Muscle of back (tissue), 13 donors: ENCODE measurements at places on chromosomes 13 and 19. TPM values are rescaled to one million over a fixed set of nuclear protein-coding genes. Genes with fewer than 3 reads are reported as not detected.
A peak's percentile ranks its signal among the peaks of the same experiment; 100 is the strongest.

PRR22 gene
- 1.3 TPM for polyA plus RNA-seq

- peak; percentile 12 for DNase-seq
Observed at GRCh38 chr13:85243831-85244230, 555.4 kb downstream of the SLITRK6 start.

DNA sequence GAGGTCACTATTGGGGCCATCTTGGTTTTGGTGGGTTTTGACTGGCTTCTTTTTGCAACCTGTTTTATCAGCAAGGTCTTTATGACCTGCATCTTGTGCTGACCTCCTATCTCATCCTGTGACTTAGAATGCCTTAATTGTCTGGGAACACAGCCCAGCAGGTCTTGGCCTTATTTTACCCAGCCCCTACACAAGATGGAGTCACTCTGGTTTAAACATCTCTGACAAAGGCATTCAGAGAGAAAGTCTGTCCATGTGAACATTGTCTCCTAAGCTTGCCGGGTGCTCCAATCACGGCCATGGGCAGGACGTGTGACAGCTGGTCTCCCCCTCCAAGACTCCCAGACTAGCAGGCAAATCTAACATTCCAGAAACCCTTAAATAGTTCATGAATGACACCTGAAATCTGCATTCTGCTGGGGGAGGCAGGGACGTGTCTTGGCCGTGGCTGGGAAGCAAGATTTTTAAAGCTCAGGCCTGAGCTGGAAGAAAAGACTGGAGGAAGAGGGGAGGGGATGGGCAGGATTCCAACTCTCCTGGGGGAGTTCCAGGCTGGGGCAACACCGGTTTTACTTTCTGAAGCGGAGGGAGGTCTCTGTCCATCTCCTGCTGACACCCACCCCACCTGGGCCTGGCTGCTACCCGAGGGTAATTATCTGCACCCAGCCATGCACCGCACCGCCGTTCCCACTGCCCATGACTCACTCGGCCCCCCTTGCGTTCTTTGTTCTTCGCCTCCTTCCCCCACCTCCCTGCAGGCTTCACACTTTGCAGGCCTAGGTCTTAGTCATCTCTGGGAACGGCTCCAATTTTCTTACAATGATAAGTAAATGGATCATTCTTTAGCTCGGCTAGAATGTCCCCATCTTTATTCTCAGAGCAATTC, 11.6 kb upstream of the OR1M1 start:
- peak; percentile 86 for DNase-seq

- DNase-seq = no peak
Observed at GRCh38 chr13:26548205-26548765, 9.2 kb upstream of the WASF3 start.

NMRK2 gene
- 207 TPM for polyA plus RNA-seq

DNA sequence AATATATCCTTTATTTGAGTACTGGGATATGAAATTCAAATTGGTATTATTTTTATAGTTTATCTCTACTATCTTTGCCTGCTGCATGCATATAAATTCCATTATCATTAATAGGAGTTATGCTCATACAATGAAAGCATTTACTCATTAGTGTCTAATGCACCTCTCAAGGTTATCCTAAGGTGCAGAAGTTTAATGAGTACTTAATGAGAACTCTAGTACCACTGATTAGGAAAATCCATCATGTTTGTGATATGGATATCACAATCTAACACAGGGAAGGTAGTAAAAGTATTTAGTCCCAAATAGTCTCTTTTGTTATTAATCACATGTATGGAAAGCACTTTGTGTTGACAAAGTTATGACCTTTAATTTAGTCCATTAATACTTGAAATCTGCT, 77.2 kb upstream of the SLC10A2 start:
- no peak for DNase-seq

DNA sequence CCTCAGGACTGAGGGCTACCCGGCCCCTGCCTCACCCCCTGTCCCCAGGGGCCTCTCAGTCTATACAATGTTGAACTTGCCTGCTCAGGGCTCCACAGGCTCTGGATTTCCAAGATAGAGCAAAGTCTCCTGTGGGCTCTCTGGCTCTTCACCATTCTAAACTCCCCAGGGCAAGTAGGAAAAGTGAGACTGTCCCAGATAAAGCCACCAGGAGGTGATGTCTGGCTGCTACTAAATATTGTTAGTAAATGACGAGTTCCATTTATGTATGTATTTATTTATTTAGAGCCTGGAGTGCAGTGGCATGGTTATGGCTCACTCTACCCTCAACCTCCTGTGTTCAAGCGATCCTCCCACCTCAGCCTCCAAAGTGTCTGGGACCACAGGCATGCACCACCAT, 73.6 kb upstream of the SIAH3 start:
- no peak for DNase-seq
